ENCODE measurements at places on chromosomes 5 and 9.

GRCh38 chr5:125056671-125057485, 310.4 kb upstream of the ZNF608 start:
- no peak for DNase-seq

DNA sequence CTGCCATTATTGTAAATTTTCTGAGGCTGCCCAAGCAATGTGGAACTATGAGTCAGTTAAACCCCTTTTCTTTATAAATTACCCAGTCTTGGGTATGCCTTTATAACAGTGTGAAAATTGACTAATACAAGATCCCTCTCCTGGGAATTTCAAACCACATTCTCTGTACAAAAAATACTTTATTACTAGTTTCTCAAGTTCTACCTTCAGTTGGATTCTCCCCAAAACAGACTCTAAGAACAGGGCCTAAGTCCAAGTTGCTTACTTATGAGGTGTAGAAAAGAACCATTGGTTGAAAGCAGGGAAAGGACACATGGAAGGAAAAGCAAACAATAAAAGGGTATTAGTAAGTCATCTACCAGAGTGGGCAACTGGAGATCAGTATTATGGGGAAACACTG, 343.2 kb downstream of the TMEM232 start:
- no peak for DNase-seq

DNA sequence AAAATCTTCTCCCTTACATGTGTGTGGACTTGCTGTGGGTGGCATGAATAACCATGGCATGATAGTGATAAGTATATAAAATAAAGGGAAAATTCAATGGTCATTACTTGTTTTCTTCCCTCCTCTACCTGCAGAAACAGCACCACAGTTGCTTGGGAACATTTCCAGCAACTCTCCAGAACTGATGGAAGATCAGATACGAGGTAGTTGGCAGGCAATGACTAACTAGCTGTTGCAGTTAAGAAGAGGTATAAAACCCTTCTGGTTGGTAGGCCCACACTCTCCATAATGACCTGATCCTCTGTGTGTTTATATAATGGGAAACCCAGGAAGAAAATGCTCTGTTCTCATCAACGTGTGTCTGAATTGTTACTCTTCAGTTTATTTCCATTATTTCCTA, 185.9 kb downstream of the SYK start:
- no peak for DNase-seq

GRCh38 chr5:63743096-63743798, 219.0 kb downstream of the HTR1A start:
- no peak for DNase-seq

DNA sequence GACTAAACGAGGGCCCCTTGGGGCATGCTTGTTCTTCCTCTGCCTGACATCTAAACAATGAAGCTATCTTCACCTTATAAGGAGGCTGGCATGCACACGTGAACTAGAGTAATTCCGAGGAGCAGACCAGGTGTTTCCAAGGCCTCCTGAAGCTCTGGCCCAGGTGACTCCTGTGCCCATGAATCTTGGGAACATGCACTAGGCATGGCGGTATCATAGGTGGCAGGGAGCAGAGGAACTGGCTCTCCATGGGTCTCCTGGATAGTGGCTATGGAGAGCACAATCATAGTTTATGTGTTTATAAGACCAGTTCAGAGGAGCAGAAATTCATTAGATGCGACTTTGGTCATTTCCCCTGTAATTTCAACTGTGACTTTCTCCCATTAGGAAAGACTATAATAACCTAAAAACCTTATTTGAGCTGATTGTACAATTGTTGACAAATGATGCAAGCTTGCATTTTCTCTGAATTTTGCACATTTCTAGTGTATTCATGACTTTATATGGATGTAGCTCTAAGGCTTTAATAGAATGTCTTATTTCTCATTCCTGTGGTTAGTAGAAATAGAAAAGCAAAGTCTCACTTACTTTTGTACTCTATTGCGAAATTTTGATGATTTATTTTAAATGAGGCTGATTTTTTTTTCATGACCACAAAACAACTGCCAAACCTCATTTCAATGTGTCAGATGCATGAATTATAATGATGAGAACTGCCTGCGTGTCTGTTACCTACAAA, 135.3 kb upstream of the RPS23 start:
- no peak for DNase-seq

- peak; percentile 74 for DNase-seq
Measured at GRCh38 chr5:155402927-155403640, 389.5 kb downstream of the KIF4B start.

Measured in SHP77 treated with DMSO at 0.1 percent for 48 hours (cell line).